Left ventricle myocardium superior (tissue), 1 donor: ENCODE measurements at places on chromosomes 1 and 21. TPM values are rescaled to one million over a fixed set of nuclear protein-coding genes. Genes with fewer than 3 reads are reported as not detected.
A peak's percentile ranks its signal among the peaks of the same experiment; 100 is the strongest.

- no peak for DNase-seq
Measured at GRCh38 chr1:187157115-187157514, 328.4 kb downstream of the PLA2G4A start.

DNA sequence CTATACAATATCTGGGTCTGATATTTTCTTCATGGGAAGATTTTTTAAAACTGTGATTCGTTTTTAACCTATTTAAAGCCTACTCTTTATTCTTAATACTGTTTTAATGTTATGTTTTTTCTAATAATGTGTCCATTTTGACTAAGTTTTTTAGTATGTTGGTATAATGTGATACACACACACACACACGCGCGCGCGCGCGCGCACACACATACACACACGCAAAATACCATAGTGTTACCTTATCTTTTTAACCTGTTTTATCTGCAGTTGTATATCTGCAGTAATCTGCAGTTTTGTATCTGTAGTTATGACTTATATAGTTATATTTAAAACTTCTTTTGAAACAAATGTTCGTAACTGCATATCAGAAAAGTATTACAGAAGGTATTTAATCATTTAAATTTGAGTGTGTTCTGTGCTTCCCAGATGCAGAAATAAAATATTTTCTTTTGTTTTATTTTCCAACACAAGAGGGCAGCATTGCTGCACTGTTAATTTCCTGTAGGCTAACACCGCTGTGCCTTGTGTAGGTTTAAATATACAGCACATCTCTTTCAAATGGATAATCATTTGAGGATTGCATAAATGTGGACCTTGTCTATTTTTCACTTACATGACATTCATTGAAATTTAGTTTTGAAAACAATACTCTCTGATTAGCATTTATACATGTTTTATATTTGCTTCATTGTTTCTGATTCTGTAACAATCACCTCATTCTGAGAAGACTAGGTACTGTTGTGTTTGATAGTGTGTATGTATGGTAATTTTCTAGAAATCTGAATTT is 166.1 kb downstream of the PDE4B start:
- DNase-seq = peak; percentile 42

GRCh38 chr1:9356021-9356420 is 63.3 kb downstream of the SPSB1 start:
- DNase-seq = no peak

DNA sequence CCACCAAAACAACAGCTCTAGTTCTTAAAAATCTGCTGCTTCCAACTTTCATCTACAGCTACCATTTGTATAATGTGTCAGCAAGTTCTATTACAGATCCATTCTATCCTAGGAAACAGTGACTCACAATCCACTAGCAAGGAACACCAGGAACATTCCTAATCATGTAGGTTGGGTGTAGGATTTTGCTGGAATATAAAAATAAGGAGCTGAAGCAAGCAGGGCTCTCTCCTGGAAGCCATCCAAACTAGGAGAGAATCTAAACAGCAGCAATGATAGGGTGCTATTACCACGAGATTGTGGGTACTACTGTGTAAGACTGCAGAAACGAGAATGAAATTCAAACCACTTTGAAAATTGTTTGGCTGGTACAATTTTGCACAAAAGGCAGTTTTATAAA is 135.0 kb downstream of the PTPN14 start:
- DNase-seq = no peak

GRCh38 chr1:204447736-204448135 is 36.1 kb upstream of the PPP1R15B start:
- no peak for DNase-seq

Gene ARHGAP30
- total RNA-seq = 3.7 TPM

Gene REN
- not detected for total RNA-seq
